ENCODE measurements at places on chromosomes 16 and 17.

- no peak for DNase-seq
These were observed 31.5 kb downstream of the GINS2 start for GRCh38 chr16:85657267-85657650.

- DNase-seq, result no peak
These were observed 3.9 kb upstream of the KRT15 start for GRCh38 chr17:41522301-41523224.

GRCh38 chr16:15949210-15950160, at the start of gene ABCC1:
TSS of gene ABCC1 (plus strand) at chr16:15949616. CDS start at chr16:15949752, 136 bp downstream.
- DNase-seq, result no peak

DNA sequence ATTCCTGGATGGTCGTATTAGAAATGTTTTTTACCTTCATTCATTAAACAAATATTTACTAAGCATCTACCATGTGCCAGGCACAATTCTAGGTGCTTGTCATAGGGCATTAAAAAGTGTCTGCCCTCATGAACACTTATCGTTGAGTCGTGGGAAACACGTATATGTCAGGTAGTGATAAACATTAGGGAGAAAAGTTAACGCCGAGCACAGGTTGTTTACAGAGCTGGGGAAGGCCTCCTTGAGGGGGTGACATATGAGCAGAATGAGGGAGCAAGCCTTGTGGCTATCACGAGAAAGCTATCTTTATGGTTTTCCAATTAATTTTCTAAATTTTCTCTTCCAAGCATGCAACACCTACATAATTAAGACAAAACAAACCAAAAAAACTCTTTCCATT, 985 bp upstream of the ZNF213 start:
- DNase-seq, result no peak

DNA sequence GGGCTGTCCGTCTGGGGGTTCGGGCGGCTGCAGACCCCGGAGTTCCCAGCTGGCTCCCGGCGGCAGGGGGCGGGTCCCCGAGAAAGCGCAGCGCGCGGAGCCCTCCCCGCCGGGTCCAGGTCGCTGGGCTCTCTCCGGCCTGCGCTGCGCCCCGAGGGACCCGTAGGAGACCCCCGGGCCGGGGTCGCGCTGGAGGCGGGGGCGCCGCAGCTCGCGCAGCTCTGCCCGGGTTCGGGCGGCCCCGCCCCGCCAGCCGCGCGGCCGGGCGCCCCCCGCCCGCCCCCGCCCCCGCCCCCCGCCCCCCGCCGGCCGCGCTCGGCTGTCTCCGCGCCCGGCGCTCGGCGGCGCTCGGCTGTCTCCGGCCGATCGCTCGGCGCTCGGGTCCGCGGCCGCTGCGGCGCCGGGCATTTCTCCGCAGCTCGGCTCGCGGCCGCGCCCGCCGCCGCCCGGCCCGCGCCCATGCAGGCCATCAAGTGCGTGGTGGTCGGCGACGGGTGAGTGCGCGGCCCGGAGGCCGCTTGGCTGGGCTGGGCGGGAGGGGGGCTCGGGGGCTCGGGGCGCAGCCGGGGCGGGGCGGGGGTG, at the start of gene RAC3:
TSS of gene RAC3 (plus strand) at position 376 of the 582 bp plus-strand sequence. CDS start at position 460, 84 bp downstream.
- DNase-seq, result no peak
